ENCODE measurements at places on chromosomes 7 and 10.

- DNase-seq: no peak
Measured at GRCh38 chr7:98826811-98827231, 43.0 kb downstream of the TMEM130 start.

DNA sequence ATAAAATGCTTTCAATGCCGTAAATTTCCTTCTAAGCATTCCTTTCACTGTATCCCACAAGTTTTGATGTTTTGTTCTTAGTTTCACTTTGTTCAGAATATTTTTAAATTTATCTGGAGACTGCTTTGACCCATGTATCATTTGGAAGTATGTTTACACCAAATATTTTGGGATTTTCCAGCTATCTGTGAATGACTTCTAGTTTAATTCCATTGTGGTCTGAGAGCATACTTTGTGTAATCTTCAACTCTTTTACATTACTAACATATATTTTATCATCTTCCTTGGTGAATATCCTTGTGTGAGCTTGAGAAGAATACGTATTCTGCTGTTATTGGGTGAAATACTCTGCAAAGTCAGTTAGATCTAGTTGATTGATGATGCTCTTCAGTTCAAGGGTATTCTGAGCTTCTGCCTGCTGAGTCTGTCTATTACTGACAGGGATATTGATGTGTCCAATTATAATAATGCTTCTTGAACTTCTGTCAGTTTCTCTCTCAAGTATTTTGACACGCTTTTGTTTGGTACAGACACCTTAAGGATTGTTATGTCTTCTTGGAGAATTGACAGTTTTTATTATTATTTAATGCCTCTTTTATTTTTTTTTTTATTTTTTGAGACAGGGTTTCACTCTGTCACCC lies 31.6 kb downstream of the MKLN1 start:
- DNase-seq: peak; percentile 39

- DNase-seq: no peak
Measured at GRCh38 chr10:124228471-124228870, 135.1 kb upstream of the CHST15 start.

- no peak for DNase-seq
Measured at GRCh38 chr10:118804262-118804773, 49.5 kb upstream of the CACUL1 start.

Measured in fibroblast of skin of back (primary cell).